Stimulated activated CD4-positive, alpha-beta T cell treated with anti-CD3 and anti-CD28 coated beads, Interleukin-12 subunit alpha, Interleukin-12 subunit beta, amount 100 ng/mL, for 24 hours (primary cell): ENCODE measurements at places on chromosomes 5 and 9.

DNA sequence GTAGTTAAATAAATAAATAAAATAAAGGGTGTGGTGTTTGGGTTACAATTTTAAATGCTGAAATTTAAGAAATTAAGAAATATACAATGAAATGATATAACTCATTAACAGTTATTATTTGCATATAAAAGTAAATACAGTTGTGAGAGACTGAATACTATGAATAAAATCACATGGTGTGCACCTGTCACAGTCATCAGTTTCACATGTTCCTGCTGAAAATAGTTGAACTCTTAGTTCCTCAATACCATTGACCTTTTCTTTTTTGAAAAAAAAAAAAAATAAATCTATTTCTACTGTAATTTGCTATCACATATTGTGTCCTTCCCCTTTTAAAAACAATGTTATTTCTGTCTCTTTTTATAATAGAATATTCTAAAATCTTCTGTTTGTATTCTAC is 130.9 kb upstream of the CHD1 start:
- no peak for DNase-seq

DNA sequence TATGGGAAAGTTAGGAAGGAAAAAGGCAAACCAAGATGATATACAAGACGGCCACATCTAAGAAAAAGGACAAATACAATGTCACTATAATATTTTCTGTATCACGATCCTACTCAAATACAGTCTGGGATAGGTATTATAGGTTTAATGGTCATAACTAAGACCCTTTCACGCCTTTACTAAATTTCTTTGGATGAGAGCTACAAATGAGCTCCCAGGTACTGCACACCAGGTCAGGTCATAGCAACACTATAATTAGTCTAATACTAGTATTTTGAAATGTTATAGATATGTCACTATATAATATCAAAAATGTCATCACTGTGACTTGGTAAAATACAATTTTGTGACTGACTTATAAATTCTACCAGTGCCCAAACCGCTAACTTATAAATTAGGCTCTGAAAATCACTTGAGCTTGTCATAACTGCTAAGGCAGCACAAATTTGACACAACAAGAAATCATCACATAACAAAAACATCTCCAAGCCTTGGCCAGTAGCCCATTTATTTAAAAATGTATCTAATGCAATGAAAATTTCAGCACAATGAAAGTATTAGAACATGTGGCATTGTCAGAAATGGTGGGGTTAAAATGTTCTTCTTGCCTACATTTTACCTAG is 6.9 kb downstream of the SELENOP start:
- DNase-seq: no peak

- no peak for DNase-seq
Observed at GRCh38 chr9:112868461-112868860, 22.2 kb downstream of the SLC46A2 start.

DNA sequence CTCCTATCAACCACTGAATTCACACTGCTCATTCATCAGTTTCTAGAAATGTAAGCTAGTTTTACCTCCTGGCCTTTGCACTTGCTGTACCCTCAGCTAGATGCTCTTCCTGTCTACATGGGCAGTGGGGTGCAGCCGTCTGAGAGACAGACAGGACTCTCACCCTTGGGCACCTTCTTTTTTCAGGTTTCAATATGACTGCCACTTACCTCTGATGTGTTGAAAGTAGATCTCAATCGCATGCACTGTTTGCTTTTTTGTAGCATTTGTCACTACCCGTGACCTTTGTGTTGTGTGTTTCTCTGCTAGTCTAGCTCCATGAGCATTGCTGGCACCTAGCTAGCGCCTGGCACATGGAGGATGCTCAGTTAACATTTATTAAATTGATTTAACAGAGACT is 403.1 kb upstream of the TRPC7 start:
- no peak for DNase-seq

DNA sequence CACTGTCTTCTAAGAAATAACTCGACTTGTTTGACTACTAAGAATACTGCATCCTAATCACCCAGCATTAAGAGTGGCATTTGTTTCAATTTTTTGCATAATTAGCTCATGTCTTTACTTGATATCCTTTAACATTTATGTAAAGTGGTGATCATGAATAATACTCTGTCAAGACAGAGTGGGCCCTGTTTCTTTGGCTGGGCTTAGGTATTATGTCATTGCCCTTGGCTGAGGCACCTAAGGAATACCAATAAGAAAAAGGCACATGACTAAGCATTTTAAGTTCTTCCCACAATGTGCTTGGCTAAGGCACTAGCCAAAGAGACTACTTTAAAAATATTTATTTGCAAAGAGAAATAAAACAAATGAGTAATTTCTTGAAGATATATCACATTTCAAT is 308.1 kb downstream of the CTNND2 start:
- no peak for DNase-seq

GRCh38 chr9:122216138-122216797 is 12.5 kb downstream of the LHX6 start:
- no peak for DNase-seq

DNA sequence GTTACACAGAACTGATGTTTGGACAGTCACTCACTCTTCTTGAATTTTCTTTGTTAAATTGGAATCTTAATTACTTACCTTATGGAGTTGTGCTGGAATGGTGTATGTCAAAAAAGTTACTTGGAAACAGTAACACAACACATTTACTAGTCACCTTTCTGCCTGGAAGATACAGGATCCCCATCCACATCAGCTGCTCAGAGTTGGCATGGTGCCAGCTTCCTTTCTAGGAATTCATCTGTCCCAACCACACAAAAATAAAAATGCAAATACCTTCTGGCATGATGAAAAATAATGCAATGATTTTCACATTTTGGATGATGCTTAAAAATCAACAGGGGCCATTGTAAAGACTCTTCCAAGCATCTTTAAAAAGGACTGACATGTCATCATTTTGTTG is 341.5 kb downstream of the TMEM38B start:
- DNase-seq: no peak
